ENCODE measurements at places on chromosomes 3 and 15. TPM values are rescaled to one million over a fixed set of nuclear protein-coding genes. Genes with fewer than 3 reads are reported as not detected.
A peak's percentile ranks its signal among the peaks of the same experiment; 100 is the strongest.

Gene SMAD6
- 0.55 TPM for total RNA-seq

Gene EPHB3
- total RNA-seq = 0.35 TPM

Gene TLR9
- not detected for total RNA-seq

Gene PATL2
- 43.5 TPM for total RNA-seq

Gene SLC24A5
- total RNA-seq = not detected

Gene P2RY1
- 0.44 TPM for total RNA-seq

Gene XCR1
- 0.08 TPM for total RNA-seq

Gene HIGD2B
- not detected for total RNA-seq

Gene HACD2
- total RNA-seq = 23.2 TPM

Gene CLDND1
- 171 TPM for total RNA-seq

Gene KCNH8
- total RNA-seq = 0.26 TPM

GRCh38 chr3:157335233-157336076 is 101.2 kb upstream of the PTX3 start:
- H3K4me1 ChIP-seq = no peaks in the 10 kb centered on the region
- no peak for DNase-seq
- no peak overlapping the region for H3K27ac ChIP-seq
- no peak overlapping the region for H3K4me3 ChIP-seq
- H3K36me3 ChIP-seq = no peaks in the 10 kb centered on the region

- no peaks in the 10 kb centered on the region for H3K27me3 ChIP-seq
- H3K4me3 ChIP-seq = no peak overlapping the region
- DNase-seq = no peak
- no peak overlapping the region for H3K27ac ChIP-seq
- no peaks in the 10 kb centered on the region for H3K36me3 ChIP-seq
Observed at GRCh38 chr3:171553086-171553485, 92.9 kb upstream of the TNIK start.

DNA sequence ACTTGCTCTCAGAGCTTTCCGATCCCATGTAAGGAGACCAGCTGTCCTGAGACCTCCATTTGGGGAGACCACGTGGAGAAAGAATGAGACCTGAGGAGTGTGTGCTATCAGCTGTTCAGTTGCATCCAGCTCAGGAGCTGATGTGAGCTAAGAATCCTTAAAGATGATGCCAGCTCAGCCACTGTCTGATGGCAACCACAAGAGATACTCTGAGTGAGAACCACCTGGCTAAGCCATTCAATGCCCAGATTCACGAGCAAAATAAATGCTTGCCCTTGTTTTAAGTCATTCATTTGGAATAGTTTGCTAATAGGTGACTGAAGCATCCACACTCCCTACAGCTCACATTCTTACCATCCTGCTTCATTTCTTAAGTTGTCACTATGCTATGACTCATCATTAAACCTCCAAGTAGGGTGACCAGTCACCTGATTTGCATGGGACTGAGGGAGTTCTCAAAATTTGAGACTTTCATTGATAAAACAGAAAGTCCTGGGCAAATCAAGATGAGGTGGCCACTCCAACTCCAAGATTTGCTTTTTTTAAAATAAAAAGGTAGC is 56.4 kb downstream of the SPTSSB start:
- no peak overlapping the region for H3K27ac ChIP-seq
- H3K4me3 ChIP-seq = no peak overlapping the region
- no peaks in the 10 kb centered on the region for H3K36me3 ChIP-seq
- peaks cover 30% of the 10 kb centered on the region for H3K4me1 ChIP-seq

DNA sequence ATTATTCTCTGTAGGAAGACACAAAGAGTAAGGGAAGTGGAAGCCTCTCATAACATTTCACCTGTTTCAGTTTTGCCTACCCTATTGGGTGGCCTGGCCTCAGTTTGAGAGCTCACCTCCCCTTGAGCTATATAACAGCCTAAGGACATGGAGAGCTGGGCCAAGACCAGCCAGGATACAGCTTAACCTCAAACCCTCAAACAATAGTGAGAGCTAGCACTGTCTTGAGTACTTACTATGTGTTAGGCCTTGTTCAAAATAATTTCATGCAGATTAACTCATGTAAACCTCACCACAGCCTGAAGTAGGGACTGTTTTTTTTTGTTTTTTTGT is 15.0 kb upstream of the TBL1XR1 start:
- no peak overlapping the region for H3K4me3 ChIP-seq
- no peak for DNase-seq
- no peak overlapping the region for H3K27ac ChIP-seq
- no peaks in the 10 kb centered on the region for H3K27me3 ChIP-seq
- no peaks in the 10 kb centered on the region for H3K36me3 ChIP-seq
- H3K4me1 ChIP-seq = no peaks in the 10 kb centered on the region

GRCh38 chr3:127678611-127679533 is 6.1 kb downstream of the ABTB1 start:
- H3K4me3 ChIP-seq = no peak overlapping the region
- no peak overlapping the region for H3K27ac ChIP-seq
- H3K27me3 ChIP-seq = no peaks in the 10 kb centered on the region
- H3K4me1 ChIP-seq = peaks cover 24% of the 10 kb centered on the region

DNA sequence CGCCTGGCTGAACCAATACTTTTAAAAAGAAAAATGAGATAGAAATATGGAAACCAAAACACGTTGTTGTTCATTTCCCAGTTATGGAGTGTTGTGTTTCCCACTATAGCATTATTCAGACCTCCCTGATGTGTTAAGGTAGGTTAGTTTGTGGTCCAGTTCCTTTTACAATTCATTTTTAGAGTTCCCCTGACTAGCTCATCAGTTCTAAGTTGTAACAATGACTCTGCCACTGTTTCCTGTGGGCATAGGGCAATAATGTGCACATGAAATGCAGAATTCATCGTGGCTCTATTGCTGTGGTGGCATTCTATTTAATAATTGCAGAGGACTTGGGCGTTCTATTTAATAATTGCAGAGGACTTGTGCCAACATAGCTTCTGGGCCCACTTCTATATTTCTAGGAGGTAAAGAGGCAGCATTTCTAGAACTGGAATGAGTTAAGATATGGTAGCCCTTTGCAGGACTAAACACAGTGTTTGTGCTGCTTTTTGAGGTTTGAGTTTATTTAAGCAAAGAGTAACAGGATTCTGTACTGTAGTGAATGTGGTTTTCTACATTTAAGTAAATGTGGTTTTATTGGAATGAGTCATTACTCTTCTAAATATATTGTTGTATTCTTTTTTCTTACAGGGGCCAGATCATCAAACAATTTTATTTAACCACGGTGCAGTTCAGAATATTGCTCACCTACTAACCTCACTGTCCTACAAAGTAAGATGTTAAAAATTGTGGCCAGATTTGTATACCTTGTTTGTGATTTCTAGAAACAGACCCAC is 47.5 kb downstream of the ARMC8 start:
- no peak overlapping the region for H3K27ac ChIP-seq
- H3K4me1 ChIP-seq = no peaks in the 10 kb centered on the region
- peaks cover 47% of the 10 kb centered on the region for H3K36me3 ChIP-seq
- H3K27me3 ChIP-seq = no peaks in the 10 kb centered on the region

GRCh38 chr15:58070801-58071418 is 5.4 kb upstream of the ALDH1A2 start:
- peaks cover 16% of the 10 kb centered on the region for H3K27me3 ChIP-seq
- H3K4me3 ChIP-seq = no peak overlapping the region
- peak; percentile 9 for DNase-seq
- H3K36me3 ChIP-seq = no peaks in the 10 kb centered on the region
- peaks cover 6% of the 10 kb centered on the region for H3K4me1 ChIP-seq

DNA sequence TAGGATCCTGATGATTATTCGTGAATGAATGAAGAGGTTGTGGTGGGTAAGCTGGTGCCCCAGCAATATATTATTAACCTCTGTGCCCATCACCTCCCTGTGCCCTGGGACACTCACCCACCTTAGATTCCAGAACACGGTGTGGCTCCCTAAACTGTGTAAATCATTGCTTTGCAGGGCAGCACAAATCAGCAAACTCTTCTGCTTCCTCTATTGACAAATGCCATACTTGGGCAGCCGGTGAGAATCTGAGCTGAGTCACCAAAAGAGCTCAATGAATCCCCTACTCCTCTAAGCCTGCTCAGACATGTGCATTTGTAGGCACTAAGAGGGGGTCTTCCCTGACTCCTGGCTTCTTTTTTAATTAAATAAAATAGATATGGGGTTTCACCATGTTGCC is 15.7 kb downstream of the UQCC5 start:
- H3K36me3 ChIP-seq = peaks cover 6% of the 10 kb centered on the region
- H3K27me3 ChIP-seq = no peaks in the 10 kb centered on the region
- H3K4me3 ChIP-seq = no peak overlapping the region

DNA sequence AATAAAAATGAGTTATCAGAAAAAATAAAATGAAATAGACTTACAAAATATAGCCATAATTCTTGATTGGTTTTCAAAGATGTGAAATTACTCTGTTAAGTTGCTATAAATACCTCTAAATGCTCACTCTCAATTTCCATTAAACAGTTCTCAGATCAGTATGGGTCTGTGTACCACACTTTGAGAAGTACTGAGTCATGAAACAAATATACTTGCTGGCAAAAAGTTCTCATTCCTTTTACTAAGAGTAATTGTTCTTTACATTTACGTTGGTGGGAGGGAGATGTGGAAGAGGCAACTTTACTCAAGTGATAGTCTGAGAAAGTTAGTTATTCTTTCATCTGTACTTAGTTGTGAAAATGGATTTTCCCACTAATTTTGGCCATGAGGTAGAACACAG is 96.3 kb downstream of the ZNF385D start:
- no peaks in the 10 kb centered on the region for H3K27me3 ChIP-seq
- no peak for DNase-seq
- no peaks in the 10 kb centered on the region for H3K36me3 ChIP-seq
- no peak overlapping the region for H3K4me3 ChIP-seq

- H3K4me1 ChIP-seq = no peaks in the 10 kb centered on the region
- H3K4me3 ChIP-seq = no peak overlapping the region
- DNase-seq = no peak
- peaks cover 2% of the 10 kb centered on the region for H3K36me3 ChIP-seq
- no peaks in the 10 kb centered on the region for H3K27me3 ChIP-seq
Observed at GRCh38 chr15:36748366-36749115, 169.1 kb downstream of the CDIN1 start.

DNA sequence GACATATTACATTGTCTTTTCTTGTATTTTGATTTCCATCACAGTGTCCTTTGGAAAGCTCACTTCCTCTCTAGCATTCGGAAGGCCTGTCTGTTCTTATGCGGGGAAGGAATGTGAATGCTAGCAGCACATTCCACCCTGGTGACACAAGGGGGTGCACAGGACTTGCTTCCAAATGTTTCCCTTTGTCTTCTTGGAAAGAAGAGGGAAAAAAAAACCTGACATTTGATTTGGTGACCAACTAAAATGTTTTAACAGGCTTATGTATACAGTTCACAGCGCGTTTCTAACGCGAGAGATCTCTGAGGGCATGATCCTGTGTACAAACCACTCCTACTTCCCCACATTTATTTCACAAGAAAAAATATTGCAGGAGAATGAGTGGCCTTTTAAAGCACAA is 107.6 kb upstream of the FXR1 start:
- no peaks in the 10 kb centered on the region for H3K4me1 ChIP-seq
- no peaks in the 10 kb centered on the region for H3K27me3 ChIP-seq
- no peaks in the 10 kb centered on the region for H3K36me3 ChIP-seq

DNA sequence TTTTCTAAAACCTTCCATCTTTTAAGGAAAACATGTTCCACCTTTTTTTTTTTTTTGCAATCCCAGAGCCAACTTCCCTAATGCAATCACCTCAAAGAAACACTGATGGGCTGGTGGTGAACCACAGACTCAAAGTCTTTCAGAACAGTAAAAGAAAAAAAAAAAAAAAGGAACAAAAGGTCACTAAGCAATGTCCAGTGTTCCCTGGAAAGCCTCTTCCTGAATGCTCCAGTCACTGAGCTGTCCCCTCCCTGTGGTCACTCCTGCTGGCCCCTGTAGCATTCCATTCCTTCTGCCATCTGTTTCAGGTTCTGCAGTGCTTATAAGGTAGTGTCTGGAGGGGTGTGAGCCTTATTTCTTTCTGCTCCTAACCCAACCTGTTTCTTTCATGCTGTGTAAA is 53.3 kb downstream of the AAGAB start:
- no peak for DNase-seq
- H3K27ac ChIP-seq = no peak overlapping the region
- H3K36me3 ChIP-seq = peaks cover 34% of the 10 kb centered on the region

- no peak for DNase-seq
- H3K36me3 ChIP-seq = no peaks in the 10 kb centered on the region
- H3K4me1 ChIP-seq = no peaks in the 10 kb centered on the region
- H3K27me3 ChIP-seq = peaks cover 5% of the 10 kb centered on the region
Observed at GRCh38 chr15:48657950-48658591, 12.6 kb upstream of the FBN1 start.

DNA sequence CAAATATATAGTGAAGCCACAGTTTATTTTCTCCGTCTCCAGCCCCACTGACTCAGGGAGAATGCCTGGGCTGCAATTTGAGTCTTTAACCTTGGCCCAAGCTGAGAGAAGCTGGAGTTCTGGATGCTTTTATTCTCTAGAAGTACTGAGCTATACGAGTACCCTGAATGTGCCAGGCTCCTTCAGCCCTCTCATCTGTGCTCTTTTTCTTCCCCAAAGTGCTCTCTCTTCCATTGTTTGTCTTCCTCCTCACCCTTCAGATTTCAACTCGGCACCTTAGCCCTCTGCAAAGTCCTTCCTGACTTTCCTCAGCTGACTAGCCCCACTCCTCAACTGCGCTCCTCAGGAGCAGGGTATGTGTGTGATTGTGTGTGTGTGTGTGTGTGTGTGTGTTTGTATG is 75.6 kb upstream of the AGBL1 start:
- H3K4me1 ChIP-seq = no peaks in the 10 kb centered on the region
- no peak overlapping the region for H3K4me3 ChIP-seq
- no peaks in the 10 kb centered on the region for H3K36me3 ChIP-seq
- no peak for DNase-seq
- no peak overlapping the region for H3K27ac ChIP-seq

DNA sequence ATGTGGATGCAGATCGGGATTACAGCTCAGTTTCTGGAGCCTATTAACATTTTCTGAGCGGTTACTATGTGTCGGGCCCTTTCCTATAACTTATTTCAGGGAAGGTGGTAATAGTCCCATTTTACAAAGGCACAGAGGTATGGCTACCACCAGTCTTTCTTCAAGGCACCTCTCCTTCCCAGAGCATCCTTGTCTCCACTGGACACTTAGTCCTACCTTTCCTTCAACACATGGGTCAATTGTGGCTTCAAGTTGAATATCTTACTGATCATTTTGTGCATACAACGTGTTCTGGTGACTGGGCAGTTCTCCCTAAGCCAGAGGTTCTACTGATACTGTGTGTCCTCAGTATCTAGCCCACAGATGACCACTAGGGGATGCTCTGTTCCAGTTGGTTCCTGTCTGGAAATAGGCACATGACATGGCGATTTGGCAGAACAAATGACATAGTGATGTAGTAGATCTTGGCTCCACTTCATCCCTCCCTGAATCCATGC is 60.7 kb upstream of the CMTM8 start:
- peaks cover 7% of the 10 kb centered on the region for H3K4me1 ChIP-seq
- no peak overlapping the region for H3K27ac ChIP-seq
